ENCODE measurements at places on chromosomes 7 and 10. TPM values are rescaled to one million over a fixed set of nuclear protein-coding genes. Genes with fewer than 3 reads are reported as not detected.

LLCFC1 gene
- not detected for total RNA-seq

AGK gene
- 35.0 TPM for total RNA-seq

SPRN gene
- total RNA-seq, result 0.50 TPM

CLDN3 gene
- total RNA-seq, result 10.6 TPM

GNAT3 gene
- not detected for total RNA-seq
